T-helper 22 cell (primary cell): ENCODE measurements at places on chromosomes 7 and 10.

GRCh38 chr10:1736144-1736971 is 967 bp downstream of the ADARB2 start:
- no peak for DNase-seq

DNA sequence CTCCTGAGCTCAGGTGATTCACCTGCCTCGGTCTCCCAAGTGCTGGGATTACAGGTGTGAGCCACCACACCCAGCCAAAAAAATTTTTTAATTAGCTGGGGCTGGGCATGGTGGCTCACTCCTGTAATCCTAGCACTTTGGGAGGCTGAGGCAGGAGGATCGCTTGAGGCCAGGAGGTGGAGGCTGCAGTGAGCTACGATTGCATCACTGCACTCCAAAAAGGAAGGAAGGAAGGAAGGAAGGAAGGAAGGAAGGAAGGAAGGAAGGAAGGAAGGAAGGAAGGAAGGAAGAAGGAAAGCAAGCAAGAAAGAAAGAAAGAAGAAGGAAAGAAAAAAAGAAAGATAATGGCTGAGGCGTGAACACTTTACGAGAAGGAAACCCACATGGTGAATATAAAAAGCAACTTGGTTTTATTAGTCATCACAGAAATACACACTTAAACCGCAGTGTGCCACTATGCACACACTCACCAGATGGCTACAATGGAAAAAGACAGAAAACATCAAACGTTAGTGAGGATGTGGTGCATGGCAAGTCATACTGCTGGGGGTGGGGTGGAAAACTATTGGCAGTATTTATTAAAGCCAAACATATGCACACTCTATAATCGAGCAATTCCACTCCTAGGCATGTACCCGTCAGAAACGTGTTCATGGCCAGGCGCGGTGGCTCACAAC is 4.4 kb upstream of the CCL26 start:
- peak; percentile 2 for DNase-seq

GRCh38 chr7:6536262-6537260 is 14.7 kb downstream of the GRID2IP start:
- no peak for DNase-seq

- no peak for DNase-seq
These were observed 95.6 kb downstream of the USP6NL start for GRCh38 chr10:11515596-11516430.

GRCh38 chr10:133213641-133214467 is 16.2 kb upstream of the UTF1 start:
- no peak for DNase-seq

DNA sequence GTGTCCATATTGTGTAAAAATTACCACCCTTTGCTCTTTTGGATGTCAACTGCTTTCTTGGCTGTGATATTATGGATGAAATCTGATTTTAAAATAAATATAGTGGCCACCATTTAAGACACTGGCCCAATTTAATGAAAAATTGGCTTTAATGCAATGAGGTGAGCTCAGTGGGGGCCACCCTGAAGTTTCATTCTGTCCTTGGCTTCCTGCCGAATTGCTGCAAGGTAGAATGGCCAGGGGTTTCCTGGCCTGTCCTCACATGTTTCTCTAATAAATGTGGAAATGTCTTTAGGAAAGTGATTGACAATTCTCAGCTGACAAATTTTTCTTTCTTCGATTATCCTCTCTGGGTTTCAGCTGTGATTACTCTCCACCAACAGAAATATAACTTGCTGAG is 36.0 kb downstream of the DYNC1I1 start:
- no peak for DNase-seq

- DNase-seq: no peak
These were observed 119.5 kb upstream of the KLF6 start for GRCh38 chr10:3904419-3904960.

- no peak for DNase-seq
These were observed 30.9 kb downstream of the TMEM120A start for GRCh38 chr7:75963381-75963995.

DNA sequence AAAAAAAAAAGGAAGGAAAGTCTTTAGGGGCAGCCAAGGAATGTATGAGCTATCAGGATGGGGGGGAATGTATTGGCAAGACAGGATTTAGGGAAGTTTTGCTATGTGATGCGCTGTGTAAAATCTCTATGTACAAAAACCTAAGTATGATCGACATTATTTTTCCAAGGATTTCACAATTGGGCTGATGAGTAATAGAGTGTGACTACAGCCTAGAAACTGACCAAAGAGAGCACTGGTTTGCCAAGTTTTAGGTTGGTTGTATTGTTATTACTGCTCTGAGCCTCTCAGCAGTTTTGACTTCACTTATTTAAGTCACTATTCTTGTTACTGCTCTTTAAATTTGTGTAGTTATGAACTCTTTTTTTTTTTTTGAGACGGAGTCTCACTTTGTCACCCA is 107.3 kb downstream of the NRCAM start:
- no peak for DNase-seq

GRCh38 chr10:61542596-61542995 is 89.4 kb upstream of the TMEM26 start:
- DNase-seq: no peak

- DNase-seq: no peak
These were observed 59.0 kb downstream of the EGFR start for GRCh38 chr7:55077561-55078410.

DNA sequence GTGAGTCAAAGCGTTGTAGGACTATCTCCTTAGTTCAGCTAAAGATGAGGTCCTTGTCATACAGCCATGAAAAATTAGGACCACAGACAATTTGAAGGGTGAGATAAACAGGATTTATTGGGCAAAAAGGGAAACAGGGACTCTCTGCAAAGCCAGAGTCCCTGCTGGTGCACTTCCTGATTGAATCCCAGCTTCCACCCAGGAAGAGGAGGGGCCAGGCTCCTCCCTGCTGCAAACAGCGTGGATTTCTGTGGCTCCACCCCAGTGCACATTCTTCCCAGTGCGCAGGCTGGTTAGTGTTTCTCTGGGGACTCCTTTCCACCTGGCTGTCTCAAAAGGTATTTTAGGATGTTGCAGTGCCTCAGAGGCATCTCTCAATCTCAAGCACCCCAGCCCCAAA is 165.4 kb upstream of the YAE1 start:
- DNase-seq: no peak

DNA sequence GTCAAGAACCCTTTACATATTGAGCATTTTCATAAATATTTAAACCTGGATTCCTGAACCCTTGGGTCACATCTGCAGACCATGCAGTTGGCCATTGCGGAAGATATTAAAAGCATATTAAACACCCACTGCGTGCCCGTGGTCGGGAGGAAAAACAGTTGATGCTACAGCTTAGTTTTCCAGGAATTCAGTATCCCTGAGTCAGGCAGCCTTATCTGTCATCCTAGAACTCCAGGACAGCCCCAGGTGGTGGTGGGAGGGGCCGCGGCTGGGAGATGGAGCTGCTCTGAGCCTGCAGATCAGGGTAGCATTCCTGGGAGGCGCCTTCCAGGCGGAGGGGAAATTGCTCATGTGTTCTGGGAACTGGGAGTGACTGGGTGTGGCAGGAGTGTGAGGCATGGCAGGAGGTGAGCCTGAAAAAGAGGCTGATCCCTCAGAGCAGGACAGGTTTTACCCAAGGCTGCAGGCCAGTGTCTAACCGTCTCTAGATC is 222.9 kb upstream of the SH2B2 start:
- no peak for DNase-seq

GRCh38 chr10:84329196-84329611 is 815 bp downstream of the CCSER2 start:
- DNase-seq: peak; percentile 34

- no peak for DNase-seq
These were observed 15.3 kb downstream of the PPP1R17 start for GRCh38 chr7:31702354-31702753.

GRCh38 chr7:104453190-104453589 is 124.8 kb downstream of the LHFPL3 start:
- no peak for DNase-seq

- DNase-seq: no peak
These were observed 63.3 kb upstream of the PRKG1 start for GRCh38 chr10:51010977-51011376.

GRCh38 chr7:50353201-50353600 is 48.7 kb downstream of the IKZF1 start:
- no peak for DNase-seq

GRCh38 chr7:37825038-37825437 is 23.4 kb upstream of the NME8 start:
- no peak for DNase-seq

DNA sequence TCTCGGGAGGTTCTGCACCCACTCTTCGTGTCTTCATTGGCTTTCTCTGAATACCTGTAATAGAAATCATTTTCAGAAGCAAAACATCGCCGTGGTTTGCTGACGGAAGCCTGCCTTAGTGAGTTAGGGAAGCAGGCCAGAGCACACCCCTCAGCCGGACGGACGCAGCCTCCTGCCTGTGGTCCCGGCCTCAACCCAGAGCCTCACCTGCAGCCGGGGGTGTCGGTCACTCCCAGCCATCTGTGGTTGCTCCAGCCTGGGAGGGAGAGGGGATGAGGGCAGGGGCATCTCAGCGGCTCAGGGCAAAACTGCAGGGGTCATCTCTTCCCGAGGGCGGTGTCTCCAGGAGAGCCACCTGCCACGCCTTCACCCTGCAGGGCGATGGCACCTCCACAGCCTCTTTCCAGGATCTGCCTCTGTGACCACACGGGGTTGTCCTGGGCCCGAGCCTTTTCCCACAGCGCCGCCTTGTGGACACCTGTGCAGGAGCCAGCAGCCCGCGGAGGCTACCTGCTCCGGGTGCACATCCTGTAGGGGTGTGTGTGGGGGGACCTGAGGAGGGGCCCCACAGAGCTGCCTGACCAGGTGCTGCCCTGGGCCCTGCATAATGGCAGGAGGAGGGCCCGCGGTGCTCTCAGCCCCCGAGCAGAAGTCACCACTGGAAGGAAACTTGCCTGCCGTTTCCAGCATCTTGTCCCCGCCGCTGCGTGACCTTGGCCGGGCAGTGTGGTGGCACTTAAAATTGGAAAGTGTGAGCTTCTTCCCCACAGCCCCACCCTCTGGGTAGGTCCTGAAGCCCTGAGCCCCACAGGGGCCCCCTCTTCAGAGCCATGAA is 21.6 kb upstream of the AP5Z1 start:
- DNase-seq: peak; percentile 55

- DNase-seq: no peak
These were observed 125.9 kb downstream of the GLCCI1 start for GRCh38 chr7:8094164-8095140.

DNA sequence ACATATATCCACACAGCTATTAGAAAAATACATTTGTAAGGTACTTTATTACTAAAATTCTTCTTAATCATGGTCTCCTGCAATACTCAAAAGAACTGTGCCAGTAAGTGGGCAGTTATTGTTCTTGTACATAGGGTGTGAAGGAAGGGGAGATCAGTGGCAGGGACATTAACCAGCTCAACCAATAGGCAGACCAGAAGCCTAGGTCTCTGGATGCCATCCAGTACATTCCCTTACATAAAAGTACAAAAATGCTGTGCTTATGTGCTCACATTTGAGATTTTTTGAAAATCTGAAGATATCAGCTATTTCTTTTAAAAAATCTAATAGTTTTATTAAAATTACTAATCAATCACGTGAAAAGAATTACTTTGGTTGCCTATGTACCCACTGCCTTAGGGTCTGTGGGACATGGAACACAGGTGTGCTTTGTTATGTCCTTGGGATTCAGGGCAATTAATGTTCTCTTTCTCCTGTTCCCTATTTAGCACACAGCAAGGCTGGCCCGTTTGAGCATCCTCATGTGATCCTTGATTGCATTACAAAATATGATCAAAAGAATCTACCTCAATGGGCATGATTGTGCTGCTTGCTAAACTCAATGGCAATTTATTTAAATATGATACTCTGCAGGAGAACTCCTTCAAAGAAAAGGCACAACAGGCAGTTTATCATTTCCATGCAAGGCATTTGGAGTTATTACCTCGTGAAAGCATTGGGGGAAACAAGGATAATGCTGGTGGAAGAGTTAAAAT is 22.7 kb downstream of the TWIST1 start:
- DNase-seq: no peak

GRCh38 chr10:96718304-96718990 is 1.9 kb downstream of the PIK3AP1 start:
- DNase-seq: no peak

- no peak for DNase-seq
These were observed 664 bp downstream of the FMC1 start for GRCh38 chr7:139341776-139342226.

- no peak for DNase-seq
These were observed 21.4 kb downstream of the AUTS2 start for GRCh38 chr7:69619635-69620034.

GRCh38 chr10:3786295-3787015 is 1.4 kb upstream of the KLF6 start:
- DNase-seq: no peak

DNA sequence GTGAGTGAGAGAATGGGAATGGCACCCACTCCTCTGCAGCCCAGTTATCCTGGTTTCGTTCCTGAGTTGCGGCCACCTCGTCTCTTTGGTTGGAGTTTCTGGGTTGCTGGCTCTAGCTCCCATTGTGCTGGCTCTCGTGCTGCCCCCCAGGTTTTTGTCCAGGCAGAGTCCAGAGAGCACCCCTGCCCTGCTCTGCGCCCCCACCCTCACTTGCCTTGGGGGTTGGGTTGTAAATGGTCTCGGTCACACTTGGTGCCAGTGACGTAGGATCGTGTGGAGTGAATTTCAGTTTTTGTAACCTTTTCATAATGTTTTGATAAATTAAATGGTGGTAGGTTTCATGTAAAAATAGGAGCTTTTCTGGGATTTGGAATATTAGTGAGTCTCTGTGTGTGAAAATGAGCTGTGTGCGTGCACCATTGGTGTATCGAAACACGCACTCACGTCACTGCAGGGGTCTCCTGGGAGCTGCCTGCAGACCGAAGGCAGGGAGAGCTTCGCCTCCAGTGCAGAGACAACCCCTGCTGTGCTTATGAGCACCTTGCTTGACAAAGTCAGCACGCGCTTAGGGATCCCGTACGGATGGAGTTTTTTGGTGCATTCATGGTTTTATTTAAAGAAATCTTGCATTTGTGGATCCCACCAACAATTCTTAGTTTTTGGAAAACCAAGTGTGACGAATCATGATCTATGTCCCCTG is 32.9 kb downstream of the PFKP start:
- DNase-seq: no peak

- peak; percentile 9 for DNase-seq
These were observed 26.2 kb downstream of the TBATA start for GRCh38 chr10:70758757-70759514.

DNA sequence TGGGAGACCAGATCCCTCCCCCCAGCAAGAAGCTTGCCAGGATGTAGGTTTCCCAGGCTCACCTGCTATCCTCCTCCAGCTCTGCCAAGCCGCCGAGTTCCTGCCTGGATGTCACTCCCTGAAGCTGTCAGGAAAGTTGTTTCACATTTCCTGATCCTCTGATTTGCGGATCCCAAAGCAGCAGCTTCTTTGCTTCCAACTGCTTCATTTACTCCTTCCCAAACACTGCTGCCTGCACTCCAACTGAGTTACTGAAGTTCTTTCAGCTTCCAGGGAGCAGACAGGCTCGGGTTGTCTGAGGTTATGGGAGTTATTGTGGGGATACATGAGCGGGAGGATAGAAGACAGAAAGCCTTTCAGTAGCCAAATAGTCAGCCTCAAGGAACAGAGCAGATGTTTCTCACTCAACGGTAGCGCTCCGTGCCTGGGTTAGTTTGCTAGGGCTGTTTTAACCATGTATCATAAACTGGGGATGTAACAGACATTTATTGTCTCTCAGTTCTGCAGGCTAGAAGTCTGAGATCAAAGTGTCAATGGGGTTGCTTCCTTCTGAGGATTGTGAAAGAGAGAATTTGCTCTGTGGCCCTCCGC is 516.0 kb downstream of the REEP3 start:
- no peak for DNase-seq

- DNase-seq: no peak
These were observed 111.5 kb downstream of the NPY start for GRCh38 chr7:24395512-24395911.
